GM12892 (cell line): ENCODE measurements at places on chromosomes 13 and 19.
A peak's percentile ranks its signal among the peaks of the same experiment; 100 is the strongest.

- DNase-seq, result no peak
Observed at GRCh38 chr19:871446-872265, 12.2 kb downstream of the CFD start.

GRCh38 chr13:86992251-86992650, 678.9 kb upstream of the SLITRK5 start:
- DNase-seq, result no peak

DNA sequence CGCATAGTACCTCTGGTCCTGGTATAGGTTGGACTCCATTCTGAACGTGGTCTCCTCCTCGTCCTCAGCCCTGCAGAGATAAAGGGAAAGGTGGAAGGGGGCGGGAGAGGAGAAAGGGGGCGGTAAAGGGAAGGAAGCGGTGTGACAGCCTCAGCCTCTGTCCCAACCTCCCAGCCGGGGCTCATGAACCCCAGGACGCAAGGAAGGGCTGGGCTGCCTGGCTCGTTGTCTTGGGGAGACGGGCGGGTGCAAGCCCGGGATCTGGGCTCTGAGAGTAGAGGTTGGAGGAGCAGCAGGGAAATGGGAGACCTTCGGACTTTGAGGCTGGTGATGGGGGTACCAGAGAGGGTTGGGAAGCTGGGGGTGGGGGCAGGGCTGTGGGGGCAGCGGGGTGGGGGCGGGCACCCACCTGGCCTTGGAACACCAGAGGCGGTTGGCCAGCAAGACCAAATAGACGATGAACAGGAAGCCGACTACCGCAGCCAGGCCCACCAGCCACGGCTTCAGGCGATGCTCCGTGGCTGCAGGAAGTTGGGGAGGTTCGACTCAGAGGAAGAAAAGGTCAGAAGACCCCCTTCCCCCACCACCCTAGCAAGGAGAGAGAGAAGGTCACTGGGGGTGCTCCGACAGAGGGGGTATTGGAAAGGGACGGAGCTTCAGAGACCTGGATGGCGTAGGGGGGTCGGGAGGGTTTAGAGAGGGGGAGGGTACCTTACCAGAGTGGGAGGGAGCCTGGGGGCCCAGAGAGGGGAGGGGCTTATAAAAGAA, 1.7 kb downstream of the SMIM24 start:
- DNase-seq, result no peak

DNA sequence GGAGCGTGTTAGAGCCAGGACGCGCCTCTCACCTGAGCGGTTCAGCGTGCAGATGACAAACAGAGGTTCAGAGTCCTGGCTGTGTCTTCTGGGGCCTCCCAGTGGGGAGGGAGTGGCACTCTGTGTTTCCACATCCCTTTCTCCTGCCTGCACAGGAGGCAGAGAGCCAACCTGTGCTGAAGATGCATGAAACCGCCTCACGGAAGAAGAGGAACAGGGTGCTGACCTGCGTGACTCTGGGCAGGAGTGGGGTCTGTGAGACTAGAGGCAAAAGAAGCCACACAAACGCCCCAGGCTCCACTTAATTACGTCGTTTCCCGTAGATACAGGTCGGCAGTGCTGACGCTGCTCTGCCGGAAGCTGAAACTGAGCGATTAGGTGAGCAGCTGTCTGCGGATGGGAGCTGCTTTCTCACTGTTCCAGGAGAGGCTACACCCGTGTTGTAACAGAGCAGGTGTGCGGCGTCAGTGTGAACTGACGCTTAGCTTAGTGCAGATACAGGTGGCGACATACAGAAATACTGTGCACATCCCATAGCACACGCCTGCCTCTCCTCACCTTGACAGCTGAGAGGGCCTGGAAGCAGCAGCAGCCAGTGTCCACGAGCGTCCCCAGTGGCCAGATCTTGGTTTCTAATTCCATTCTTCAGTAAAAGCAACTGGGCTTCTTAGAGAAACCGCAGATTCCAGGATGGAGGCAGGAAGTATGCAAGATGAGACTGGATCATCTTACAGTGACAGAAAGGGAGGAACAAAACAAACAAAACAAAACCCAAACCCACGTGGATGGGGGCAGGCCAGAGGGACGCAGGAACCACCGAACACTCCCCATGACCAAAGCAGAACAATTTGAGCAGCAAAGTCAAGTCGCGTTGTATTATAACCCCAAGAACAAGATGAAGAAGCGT, 37.7 kb upstream of the MCF2L start:
- no peak for DNase-seq

DNA sequence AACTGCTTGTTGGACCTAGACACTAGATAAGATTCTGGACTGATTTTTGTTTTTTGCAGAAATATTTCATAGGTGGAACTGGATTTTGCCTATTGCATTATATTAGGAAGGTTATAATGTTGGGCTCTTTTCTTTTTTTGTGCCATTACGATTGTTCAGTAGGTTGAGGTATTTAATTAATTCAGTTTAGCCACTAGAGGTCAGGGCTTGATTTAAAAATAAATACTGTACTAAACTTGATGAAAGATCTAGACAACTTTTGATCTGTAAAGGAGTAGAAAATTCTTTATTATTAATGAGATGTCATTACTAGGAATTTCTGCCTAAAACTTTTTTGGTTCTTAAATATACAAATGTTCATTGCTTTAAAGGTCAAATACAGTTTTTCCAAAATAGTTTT, 15.2 kb upstream of the SUPT20H start:
- no peak for DNase-seq

- DNase-seq, result no peak
Observed at GRCh38 chr13:66723576-66723975, 506.6 kb downstream of the PCDH9 start.

DNA sequence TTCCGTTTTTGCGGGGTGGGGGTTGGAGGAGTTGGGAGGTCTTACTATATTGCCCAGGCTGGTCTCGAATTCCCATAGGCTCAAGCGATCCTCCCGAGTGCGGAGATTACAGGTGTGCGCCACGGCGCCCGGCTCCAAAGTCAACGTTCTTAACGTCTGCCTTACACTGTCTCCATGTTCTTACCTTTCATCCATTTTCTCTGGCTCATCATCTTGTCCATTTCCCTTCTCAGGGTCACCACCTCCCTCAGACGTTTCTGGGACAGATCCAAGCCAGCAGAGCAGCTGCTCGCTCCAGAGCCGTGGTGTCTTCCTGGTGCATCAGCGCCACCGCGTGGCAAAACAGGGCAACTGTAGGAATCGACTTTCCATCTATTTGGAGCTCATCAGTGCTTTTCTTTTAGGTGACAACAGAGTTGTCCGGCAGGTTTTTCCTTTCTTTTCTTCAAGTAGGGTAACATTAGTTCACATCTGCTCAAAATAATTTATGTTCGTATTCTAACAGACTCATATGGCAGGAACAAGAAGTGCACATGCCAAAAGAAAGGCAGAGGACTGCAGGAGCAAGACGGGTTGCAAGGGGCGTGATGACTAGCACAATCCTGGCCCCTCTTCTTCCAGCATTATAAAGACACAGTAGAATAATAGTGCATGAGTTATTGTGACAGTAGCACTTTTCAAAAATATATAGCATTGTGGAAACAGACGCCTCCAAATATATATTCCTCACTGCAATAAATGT, 103.1 kb upstream of the ABCC4 start:
- peak; percentile 69 for DNase-seq

DNA sequence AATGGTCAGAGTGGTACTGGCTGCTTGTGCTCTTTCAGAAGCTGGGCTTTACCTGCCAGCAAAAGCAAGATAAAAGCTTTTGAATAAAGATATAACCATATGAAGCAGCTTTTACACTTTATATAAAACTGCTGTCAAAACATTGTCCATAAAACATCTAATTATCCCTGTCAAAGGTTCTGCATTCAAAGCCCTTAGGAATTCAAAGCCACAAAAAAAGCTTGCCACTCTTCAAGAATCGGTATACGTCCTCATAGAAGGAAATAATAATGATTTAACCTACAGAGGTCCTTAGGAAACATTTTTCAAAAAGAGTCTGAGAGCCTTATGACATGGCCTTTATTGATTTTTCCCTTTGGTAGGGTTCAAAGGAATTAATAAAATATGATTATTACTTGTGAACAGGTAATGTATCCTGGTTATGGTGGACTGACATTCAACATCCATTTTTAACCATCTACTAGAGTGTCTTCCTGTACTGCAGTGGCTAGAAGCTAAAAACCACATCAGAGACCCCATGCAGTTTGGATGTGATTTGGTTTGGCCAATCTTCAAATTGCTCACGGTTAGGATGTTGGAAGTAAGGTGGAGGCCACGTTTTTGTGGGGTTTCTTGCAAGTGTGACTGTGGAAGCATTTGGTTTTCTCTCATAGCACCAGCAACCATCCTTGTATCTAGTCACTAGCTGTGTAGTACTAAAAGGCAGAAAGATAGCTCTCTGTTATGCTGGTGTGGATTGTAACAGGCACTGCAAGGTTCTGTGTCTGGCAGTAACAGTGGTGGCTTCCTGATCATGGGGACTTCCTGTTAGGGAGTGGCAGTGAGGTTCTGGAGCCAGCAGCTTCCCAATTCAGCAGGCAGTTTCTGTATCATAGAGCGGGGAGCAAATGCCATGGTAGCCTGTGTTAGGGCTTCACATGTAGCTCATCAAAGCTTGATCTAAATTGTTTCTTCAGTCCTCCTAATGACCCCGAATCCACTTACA, 441.5 kb downstream of the DIAPH3 start:
- no peak for DNase-seq

DNA sequence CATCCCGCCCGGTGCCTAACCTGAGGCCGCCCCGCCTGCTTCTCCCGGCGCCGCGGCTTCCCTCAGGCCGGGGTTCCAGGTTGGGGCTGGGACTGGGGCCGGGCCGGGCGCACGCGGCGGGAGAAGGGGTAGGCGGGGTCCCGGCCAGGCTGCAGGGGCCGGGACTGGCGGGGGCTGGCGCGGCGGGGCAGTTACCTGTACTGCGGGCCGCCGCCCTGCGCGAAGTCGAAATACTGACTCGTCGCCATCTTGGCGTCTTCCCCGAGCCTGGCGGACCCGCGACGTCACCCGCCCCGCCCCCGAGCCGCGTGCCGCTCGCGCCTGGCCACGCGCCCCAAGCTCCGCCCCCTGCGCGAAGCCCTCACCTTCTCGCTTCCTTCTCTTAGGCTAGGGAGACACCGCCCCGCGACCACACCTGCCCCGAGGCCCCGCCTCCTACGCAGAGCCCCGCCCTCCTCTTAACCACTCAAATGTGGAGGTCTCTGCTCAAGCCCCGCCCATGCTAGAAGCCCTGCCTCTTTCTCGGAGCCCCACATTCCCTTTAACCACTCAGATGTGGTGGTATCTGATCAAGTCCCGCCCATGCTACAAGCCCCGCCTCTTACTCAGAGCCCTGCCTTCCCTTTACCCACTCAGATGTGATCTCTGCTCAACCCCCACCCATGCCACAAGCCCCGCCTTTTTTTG, at the start of gene ZFR2:
ZFR2 (minus strand) TSS at position 269 of the 687 bp plus-strand sequence; CDS start at position 248, 21 bp downstream.
- DNase-seq, result no peak

DNA sequence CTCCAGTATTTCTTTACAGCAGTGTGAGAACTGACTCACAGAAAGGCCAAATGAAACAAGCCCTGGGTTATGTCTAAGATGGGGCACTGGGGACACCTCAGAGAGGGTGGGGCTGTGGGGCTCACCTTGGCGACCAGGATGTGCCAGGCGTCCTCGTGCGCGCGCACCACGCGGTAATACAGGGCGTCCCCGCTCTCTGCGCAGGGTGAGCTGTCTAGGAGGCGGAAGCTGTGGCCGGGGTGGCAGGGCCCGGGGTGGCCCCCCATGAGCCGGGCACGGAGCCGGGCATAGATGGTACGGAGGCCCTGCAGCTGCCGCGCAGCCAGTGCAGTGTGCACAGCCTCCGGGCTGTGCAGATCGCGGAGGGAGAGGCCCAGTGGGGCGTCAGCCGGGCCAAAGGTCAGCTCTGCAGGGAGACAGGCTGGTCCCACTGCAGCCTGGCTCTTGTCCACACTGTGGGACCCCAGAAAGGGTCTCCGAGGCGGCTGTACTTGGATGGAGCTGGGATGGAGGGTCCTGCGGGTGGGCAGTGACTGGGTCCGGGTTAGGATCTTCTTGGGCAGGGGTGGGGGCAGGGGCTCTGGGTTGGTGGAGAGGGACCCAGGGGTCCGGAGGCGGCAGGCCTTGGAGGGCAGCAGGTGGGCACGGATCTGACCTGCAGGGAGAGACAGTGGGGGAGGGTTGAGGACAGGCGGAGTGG, 3.4 kb downstream of the PEAK3 start:
- no peak for DNase-seq

- no peak for DNase-seq
Observed at GRCh38 chr19:9673912-9674662, 813 bp downstream of the ZNF562 start.
